ENCODE measurements at places on chromosomes 16 and 17.

- no peak for DNase-seq
These were observed 13.1 kb downstream of the SLC16A6 start for GRCh38 chr17:68277807-68278206.

- no peak for DNase-seq
These were observed 8.9 kb upstream of the GPT2 start for GRCh38 chr16:46875243-46875642.

GRCh38 chr17:68544111-68544915 lies 32.1 kb downstream of the PRKAR1A start:
- DNase-seq, result no peak

GRCh38 chr17:1785930-1786329 lies 24.1 kb downstream of the SERPINF1 start:
- DNase-seq, result no peak

DNA sequence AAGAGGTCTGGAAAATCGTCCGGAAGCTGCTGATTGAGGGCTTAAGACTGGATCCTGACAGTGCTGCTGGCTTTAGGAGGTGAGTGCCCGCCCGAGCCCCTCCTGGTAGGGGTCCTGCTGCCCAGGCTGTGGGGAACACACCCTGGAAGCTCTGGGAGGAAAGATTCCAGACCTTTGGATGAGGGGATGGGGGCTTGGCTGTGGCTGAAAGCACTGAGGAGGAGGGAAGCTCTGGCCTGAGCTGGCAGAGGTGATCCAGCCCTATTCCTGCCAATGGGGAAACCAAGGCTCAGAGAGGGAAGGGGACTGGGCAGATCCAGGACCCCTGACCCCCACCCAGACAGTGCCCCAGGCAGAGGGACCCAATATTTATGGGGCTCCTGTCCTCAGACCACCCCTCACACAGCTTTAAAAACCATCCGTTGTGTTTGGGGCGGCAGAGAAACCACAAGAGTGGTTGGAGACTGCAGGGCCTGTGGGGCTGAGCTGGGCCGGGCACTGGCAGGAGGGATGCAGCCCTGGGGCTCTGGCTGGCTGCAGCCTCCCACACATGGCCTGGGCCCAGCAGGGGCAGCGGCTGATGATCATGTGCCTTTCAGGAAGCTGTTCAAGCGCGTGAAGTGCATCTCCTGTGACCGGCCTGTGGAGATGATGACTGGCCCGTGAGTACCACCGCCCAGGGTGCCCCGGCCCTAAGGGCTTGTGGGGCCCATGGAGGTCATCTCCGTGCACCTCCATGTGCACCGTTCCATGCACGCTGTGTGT lies 22.8 kb downstream of the UBALD1 start:
- DNase-seq, result no peak

DNA sequence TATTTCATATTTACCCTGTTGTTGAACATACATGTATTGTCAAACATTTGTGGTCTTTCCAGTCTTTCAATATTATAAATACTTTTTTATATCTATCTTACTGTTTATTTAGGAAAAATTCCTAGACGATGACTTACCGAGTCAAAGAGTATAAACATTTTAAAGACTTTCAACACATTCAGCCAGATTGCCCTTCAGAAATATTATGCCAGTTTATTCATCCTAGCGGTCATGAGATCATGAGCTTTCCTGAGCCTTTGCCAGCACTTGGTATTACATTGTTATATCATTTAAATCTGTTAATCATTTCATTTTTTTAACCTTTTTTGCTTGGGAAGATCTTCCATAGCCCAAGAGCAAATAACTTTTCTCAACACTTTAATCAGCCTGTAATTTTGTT lies 197.4 kb downstream of the SPECC1 start:
- DNase-seq, result peak; percentile 67

DNA sequence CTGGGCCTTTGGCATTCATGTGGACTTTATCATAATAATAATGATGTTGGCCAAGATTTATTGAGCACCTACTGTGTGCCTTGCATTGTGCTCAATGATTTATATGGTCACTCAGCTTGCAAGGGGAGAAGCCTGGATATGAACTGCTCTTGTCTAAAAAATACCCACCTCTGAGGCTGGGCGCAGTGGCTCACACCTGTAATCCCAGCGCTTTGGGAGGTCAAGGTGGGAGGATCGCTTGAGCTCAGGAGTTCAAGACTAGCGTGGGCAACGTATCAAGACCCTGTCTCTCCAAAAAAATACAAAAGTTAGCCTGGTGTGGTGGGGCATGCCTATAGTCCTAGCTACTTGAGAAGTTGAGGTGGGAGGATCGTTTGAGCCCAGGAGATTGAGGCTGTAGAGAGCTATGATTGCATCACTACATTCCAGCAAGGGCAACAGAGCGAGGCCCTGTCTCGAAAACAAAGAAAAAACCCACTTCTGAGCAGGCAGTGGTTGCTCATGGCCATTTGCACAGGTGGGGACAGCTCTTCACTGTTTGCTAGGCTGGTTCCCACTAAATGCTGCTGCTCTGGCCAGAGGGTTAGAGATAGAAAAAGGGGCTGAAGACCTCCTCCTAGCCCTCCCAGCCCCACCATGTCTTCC lies 4.3 kb upstream of the ADGRG1 start:
- peak; percentile 41 for DNase-seq

All from Daoy (cell line).